ENCODE measurements at places on chromosomes 2 and 18. TPM values are rescaled to one million over a fixed set of nuclear protein-coding genes. Genes with fewer than 3 reads are reported as not detected.
A peak's percentile ranks its signal among the peaks of the same experiment; 100 is the strongest.

- DNase-seq: no peak
Observed at GRCh38 chr18:58057291-58057965, 13.4 kb downstream of the NEDD4L start.

DNA sequence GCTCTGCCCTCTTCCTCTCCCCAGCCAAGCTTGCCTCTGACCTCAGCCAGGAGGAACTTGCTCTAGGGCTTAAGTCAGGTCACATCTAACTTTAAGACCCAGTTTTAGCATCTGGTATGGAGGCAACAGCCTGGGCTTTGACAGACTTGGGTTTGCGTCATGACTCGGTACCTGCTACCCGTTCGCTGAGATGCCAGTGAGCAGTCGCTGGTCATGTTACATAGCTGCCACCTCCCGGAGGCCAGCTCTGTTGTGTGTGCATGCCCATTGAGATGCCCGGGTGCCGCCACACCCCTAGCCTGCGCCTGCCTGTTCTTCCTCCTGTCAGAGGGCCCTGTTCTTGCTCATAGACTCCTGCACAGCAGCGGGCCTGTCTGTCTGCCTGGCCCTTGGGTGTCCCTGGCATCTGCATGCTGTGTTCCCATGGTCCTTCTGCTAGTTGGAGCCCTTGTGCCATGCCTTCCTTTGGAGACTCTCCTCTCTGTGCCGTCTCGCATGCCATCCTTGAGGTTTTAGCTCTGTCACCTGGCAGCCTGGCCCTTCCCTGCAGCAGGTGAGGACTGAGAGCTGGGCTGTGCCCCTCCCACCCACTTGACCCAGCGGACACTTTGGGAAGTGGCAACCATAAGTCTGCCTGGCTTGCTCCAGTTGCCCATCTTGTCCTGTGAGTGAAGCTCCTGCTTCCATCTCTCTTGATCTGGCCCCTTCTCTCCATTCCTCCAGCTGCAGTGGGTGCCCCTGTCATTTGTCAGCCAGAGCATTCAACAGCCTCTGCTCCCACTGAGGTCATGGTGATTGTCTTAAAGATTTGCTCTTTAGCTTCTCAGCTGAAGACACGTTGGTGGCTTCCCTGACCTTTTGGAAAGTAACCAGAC is 24.9 kb downstream of the ASAP2 start:
- no peak for DNase-seq

DNA sequence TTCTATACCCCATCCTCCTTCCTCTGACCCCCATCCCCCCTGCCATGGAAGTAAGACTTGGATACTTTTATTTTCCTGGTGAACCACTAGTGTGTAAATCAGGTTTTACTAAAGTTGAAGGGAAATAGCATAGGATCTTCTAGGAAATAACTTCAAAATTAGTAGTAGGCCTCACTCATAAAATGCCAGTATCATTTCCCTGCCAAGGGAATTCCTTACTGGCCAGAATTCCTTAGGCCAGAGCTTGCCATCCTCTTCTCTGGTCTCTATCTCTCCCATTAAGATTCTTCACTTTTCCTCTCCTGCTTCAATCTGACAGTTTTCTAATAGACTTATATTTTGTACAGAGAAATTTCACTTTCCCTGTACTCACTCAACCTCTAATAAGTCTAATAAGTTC is 322.8 kb upstream of the TANK start:
- DNase-seq: no peak

DNA sequence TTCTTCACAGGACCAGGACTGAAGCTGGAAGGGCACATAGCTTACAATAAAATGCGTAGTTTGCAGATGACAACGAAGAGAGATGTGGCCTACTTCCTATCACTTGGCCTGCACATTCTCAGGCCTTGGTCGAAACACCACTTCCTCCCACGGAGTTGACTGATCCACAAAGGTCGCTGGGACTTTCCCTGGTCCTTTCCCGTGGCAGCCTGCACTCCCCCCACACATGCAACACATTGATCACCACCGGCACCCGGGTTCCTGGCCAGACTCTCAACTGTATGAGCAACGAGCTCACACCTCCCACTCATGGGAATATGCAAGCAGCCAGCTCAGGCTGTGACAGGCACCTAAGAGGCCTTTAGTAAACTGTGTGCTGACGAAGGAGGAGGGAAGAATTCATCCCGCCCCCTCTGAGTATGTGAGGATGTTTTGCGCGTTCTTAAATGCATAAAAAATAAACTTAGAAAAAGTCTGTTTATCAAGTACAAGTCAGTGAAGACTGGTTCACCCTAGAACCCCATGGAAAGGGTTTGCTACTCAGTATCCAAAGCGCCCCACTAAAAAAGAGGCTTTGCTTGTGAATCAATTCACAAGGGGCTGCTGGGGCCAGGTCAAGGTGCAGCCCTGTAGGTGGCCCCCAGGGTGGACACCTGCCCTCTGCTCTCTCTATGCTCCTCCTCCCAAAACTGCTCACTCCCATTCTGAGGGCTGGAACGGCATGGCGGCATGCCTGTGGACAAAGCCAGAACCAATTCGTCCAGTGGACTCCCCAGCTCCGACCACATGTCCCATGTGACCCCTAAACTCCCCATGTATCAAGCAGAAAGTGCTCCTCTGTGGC is 154.3 kb downstream of the EIPR1 start:
- DNase-seq: peak; percentile 87

The LIPG gene
- total RNA-seq: not detected

The ALKAL2 gene
- total RNA-seq: not detected

All from activated CD8-positive, alpha-beta memory T cell treated with anti-CD3 and anti-CD28 coated beads, Interleukin-2, amount 10 ng/mL, durations not matched to agents 7 days and 5 days (primary cell).